ENCODE measurements at places on chromosomes 1 and 21.

- no peak for DNase-seq
Measured at GRCh38 chr1:81330521-81330920, 470.2 kb upstream of the ADGRL2 start.

- no peak for DNase-seq
Measured at GRCh38 chr1:111141245-111142220, 1.5 kb downstream of the CEPT1 start.

DNA sequence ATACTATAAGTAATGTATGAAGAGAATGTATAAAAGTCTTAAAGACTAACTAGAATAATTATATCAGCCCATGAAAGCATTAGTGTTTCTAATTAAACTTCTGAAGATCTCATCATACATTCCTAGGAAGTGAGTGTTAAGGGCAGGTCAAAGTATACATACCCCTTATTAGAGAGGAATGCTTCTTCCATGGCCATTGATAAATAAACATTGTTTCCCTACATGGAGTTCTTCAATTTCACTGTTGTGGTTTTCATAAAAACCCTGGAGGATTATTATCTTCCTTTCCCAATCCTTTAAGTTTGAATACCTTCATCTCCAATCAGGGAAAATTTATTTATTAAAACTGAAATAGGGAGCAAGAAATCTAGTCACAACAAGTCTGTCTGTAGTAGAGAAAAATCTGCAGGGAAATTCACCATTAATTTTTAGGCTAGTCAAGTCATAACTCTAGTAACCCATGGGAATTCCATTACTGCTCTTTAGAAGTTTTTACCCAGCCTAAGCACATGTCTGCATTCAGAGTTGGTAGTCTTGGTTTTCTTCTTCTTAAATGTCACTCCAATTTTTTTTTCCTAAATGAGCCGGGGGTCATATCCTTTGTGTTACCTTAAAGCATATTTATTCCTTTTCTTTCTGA, 147.0 kb downstream of the TNFSF18 start:
- DNase-seq, result peak; percentile 30

GRCh38 chr1:6962996-6963911, 178.0 kb downstream of the CAMTA1 start:
- no peak for DNase-seq

GRCh38 chr1:58927041-58927721, 143.3 kb upstream of the JUN start:
- no peak for DNase-seq

- no peak for DNase-seq
Measured at GRCh38 chr1:115218034-115218405, 120.0 kb downstream of the NGF start.

GRCh38 chr1:201171063-201172036, 17.1 kb upstream of the TMEM9 start:
- DNase-seq, result peak; percentile 73

DNA sequence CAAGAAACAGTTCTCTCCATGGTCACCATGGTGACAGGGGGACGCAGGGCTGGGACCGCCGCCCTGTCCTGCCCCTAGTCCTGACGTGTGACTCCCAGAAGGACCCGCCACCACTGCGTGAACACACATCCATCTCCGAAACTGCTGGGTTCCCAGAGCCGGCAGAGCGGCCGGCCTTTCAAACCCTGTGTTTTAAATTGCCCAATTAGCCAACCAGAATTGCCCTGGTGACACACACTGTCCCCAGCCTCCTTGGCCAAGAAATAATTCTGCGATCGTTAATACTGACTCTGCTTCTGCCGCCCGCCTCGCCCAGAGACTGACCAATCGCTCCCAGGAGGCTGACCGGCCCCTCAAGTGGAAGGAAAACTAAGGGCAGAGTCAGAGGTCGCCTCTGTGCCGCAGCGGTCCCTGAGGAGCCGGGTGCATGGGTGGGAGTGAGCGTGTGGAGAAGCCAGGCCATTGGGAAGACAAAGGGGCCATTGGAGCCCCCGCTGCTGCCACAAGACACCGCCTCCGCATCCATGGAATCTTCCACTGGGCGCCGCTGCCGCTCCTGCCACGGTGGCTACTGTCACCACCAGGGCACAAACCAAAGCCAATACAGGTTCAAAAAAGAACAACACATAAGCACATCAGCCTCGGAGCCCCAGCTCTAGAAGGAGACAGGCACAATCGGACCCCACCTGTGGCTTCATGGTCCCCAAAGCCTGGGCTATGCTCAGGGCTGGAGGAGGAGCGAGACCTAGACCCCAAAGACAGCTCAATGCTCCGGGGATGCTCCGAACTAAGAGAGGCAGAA, 273.2 kb downstream of the NPHP4 start:
- DNase-seq, result no peak

GRCh38 chr1:229894532-229894931, 172.5 kb upstream of the GALNT2 start:
- DNase-seq, result no peak

DNA sequence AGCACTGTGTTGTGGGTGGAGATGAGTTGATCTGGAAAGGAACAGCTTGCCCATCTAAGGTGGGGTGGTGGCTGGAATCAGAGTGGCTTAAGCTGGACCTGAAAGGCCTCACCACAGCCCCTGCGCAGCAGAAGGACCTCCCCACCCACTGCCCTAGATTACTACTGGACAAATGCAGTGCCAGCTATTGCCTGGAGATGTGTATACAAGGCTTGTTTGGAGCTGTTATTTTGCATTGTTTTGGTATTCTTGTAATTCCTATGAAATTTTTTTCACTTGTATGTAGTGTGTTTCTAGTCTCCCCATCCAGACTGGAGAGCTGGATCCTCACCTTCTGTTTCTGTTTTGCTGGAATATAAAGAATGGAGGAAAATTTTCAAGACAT, 1.3 kb upstream of the SLC30A1 start:
- no peak for DNase-seq

DNA sequence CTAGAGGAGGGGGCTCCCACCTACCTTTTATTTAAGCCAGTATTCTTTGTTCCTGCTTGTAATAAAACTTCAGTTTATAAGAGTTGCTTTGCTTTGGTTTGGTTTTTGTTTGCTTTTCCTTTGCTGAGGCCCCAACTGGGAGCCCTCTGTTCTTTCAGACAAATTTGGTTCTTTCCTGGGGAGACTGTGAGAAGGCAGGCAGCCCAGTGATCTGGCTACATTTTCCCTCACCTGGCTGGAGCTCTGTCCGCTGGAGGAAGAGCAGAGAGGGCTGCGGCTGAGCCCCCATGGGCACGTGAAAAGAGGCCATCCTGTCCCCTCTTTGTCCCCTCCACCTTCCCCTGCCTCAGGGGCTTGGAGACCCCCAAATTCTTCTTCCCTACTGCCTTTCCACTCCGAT, 7.3 kb upstream of the SFN start:
- no peak for DNase-seq

All from GM03348 (cell line).